Activated T-helper 2 cell treated with anti-CD3 and anti-CD28 coated beads, Interferon-gamma antibody, Interleukin-2, Interleukin-4, amounts not matched to agents 10 μg/mL and 5 μg/mL and 100 μg/mL, durations not matched to agents 14 hours and 24 hours and 36 hours (primary cell): ENCODE measurements at places on chromosomes 1 and 21. TPM values are rescaled to one million over a fixed set of nuclear protein-coding genes. Genes with fewer than 3 reads are reported as not detected.

DNA sequence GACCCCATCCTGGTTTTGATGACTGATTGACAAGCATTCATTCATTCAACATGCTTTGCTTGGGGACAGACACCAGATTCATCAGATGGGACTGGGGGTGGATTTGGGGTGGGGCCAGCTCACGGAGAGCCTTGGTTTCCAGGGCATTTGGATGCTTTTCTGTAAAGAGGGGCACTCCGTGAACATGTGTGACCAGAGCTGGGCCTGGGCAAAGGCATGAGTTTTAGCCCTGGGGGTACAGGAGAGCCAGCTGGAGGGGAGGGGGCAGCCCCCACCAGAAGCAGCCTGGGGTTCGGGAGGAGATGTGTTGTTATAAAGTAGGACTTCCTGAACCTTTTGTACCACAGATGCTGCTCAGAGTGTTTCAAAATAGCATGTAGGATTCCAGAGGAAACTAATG, 99.7 kb downstream of the RIPK4 start:
- H3K4me3 ChIP-seq: no peak overlapping the region
- no peak overlapping the region for H3K27ac ChIP-seq
- H3K36me3 ChIP-seq: no peaks in the 10 kb centered on the region
- H3K4me1 ChIP-seq: peaks cover 5% of the 10 kb centered on the region
- no peak for DNase-seq
- no peaks in the 10 kb centered on the region for H3K27me3 ChIP-seq

GRCh38 chr1:53476579-53476978, 17.4 kb downstream of the DMRTB1 start:
- H3K27ac ChIP-seq: no peak overlapping the region
- H3K4me1 ChIP-seq: no peaks in the 10 kb centered on the region
- no peaks in the 10 kb centered on the region for H3K27me3 ChIP-seq

GRCh38 chr1:24149866-24150233, 6.9 kb upstream of the IL22RA1 start:
- H3K27me3 ChIP-seq: peaks cover 20% of the 10 kb centered on the region
- no peaks in the 10 kb centered on the region for H3K36me3 ChIP-seq
- no peak overlapping the region for H3K27ac ChIP-seq
- DNase-seq: no peak
- no peak overlapping the region for H3K4me3 ChIP-seq

DNA sequence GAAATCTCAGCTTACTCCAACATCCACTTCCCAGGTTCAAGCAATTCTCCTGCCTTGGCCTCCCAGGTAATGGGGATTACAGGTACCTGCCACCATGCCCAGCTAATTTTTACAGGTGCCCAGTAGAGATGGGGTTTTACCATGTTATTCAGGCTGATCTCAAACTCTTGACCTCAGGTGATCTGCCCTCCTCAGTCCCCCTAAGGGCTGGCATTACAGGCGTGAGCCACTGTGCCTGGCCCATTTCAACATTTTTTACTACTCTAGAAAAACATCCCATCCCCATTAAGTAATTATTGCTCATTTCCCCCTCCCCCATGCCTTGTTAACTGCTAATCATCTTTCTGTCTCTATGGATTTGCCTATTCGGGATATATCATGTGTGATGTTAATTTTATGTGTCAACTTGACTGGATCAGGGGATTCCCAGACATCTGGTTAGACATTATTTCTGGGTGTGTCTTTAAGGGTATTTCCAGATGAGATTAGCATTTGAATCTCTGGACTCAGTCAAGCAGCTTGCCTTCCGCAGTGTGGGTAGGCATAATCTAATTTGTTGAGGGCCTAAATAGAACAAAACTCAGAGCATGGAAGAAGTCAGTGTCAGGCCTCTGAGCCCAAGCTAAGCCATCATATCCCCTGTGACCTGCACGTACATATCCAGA, 33.0 kb upstream of the ZBTB8B start:
- no peak overlapping the region for H3K4me3 ChIP-seq
- H3K4me1 ChIP-seq: no peaks in the 10 kb centered on the region
- H3K36me3 ChIP-seq: no peaks in the 10 kb centered on the region
- no peak for DNase-seq
- peaks cover 50% of the 10 kb centered on the region for H3K27me3 ChIP-seq

DNA sequence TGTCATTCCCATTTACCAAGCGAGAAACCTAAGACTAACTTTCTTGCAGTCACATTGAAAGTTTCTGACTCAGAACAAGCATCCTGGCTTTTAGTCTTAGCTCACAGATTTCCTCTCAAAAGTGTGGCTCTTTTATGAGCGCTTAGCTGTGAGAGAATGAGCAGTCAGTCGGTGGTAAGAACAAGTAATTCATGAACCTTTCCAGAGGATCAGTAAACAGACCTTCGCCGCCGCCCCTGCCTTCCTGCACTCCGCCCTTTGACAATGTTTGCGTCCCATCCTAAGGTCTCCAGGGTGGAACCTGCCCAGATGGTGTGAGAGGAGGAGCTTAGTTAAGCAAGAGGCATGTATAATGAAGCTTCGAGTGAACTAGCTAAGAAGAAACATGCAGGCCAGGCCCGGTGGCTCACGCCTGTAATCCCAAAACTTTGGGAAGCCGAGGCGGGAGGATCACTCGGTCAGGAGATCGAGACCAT, 142.4 kb downstream of the GLUL start:
- DNase-seq: peak; percentile 18
- H3K27me3 ChIP-seq: peaks cover 6% of the 10 kb centered on the region
- no peaks in the 10 kb centered on the region for H3K36me3 ChIP-seq
- no peak overlapping the region for H3K4me3 ChIP-seq
- peak overlapping the region; percentile 80 for H3K27ac ChIP-seq
- H3K4me1 ChIP-seq: peaks cover 16% of the 10 kb centered on the region

DNA sequence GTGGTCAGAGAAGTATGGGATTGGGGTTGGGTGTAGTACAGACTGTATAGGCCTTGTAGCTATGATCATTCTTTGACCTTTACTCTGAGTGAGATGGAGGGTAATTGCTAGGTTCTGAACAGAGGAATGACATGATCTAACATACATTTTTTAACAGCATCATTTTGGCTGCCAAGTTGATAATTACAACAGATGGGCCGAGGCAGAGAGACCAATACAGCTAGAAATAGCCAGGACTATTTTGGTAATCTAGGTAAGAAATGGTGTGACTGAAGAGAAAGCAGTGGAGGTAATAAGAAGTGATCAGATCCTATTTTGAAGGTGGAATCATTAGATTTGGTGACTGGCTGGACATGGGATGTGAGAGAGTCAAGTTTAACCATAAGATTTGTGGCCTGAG, 43.5 kb downstream of the RPAP2 start:
- no peaks in the 10 kb centered on the region for H3K27me3 ChIP-seq
- peaks cover 42% of the 10 kb centered on the region for H3K36me3 ChIP-seq
- H3K4me1 ChIP-seq: peaks cover 9% of the 10 kb centered on the region

DNA sequence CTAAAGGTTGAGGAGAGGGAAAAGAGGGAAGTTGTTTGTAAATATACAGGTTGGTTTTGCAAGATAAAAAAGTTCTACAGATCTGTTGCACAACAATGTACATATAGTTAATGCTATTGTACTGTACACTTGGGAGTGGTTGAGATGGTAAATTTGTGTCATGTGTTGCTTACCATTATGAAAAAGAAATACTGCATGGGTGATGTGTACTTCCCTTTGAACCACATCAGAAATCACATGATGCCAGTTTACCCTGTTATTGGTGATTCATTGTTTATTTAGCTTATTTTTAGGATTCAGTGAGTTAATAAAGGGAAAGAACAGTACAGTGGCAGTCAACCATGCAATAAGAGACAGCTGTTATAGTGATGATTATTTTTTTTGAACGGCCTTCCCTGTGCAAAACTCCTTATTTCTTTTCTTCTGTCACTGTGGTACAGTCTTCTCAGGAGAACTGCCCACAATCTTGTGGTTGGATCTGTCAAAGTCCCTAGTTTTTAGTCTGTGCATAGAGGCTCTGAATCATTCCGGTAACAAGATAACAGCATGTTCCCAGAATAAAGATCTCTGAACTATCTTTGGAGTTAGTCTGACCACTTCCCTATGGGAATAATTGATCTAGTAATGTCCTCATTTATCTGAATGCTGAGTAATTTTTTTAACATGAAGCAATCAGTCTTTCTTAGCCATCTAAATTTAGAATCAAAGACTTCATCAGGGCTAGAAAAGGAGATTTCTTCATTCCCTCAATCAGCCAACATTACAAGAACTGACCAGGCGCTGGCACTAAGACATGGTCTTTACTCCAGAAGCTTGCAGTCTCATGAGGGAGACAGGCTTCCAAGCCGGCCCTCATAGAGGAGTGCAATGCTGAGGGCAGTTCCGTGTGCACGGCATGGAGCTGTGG, 84.2 kb downstream of the SH3GLB1 start:
- peaks cover 8% of the 10 kb centered on the region for H3K4me1 ChIP-seq
- DNase-seq: no peak
- H3K36me3 ChIP-seq: no peaks in the 10 kb centered on the region

DNA sequence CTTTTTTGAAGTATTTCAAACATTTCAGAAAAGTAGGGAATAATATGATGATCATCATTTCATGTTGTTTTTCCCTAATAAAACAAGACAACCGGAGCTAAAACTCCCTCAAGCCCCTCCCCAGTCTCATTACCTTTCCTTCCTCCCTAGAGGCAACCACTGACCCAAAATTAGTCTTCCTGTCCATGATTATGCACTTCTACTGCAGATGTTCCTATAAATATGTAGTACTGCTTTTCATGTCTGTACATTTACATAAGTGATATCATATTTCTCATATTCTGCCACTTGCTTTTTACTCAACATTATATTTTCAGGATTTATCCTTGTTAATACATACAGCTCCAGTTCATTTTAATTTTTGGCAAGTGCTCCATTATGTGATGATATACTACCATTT, 58.7 kb upstream of the GOLT1A start:
- no peaks in the 10 kb centered on the region for H3K36me3 ChIP-seq
- H3K4me1 ChIP-seq: no peaks in the 10 kb centered on the region
- H3K27ac ChIP-seq: no peak overlapping the region
- no peak for DNase-seq

GRCh38 chr1:100627936-100628335, 90.0 kb downstream of the GPR88 start:
- no peak overlapping the region for H3K4me3 ChIP-seq
- no peak for DNase-seq
- no peaks in the 10 kb centered on the region for H3K36me3 ChIP-seq

GRCh38 chr1:197415221-197415620, 147.2 kb downstream of the CRB1 start:
- no peaks in the 10 kb centered on the region for H3K36me3 ChIP-seq
- peaks cover 10% of the 10 kb centered on the region for H3K27me3 ChIP-seq
- no peak for DNase-seq
- H3K27ac ChIP-seq: no peak overlapping the region

DNA sequence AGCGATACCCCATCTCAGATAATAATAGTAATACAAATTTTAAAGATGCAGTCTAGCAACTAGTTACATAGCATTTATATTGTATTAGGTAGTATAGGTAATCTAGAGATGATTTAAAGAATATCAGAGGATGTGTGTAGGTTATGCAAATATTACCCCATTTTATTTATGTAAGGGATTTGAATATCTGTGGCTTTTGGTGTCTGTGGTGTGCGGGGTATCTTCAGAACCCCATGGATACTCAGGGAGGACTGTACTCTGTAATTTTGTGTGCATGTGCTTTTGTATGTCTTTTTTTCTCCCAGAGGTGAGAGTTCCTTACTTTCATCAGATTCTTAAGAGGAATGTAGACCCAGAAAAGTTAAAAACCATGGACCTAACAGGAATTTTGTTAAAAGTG, 12.8 kb downstream of the RNF2 start:
- DNase-seq: no peak
- no peak overlapping the region for H3K4me3 ChIP-seq
- H3K4me1 ChIP-seq: peaks cover 10% of the 10 kb centered on the region

- H3K27me3 ChIP-seq: peaks cover 6% of the 10 kb centered on the region
- no peak overlapping the region for H3K27ac ChIP-seq
- H3K4me3 ChIP-seq: no peak overlapping the region
Observed at GRCh38 chr21:45448810-45449657, 44.1 kb downstream of the COL18A1 start.

DNA sequence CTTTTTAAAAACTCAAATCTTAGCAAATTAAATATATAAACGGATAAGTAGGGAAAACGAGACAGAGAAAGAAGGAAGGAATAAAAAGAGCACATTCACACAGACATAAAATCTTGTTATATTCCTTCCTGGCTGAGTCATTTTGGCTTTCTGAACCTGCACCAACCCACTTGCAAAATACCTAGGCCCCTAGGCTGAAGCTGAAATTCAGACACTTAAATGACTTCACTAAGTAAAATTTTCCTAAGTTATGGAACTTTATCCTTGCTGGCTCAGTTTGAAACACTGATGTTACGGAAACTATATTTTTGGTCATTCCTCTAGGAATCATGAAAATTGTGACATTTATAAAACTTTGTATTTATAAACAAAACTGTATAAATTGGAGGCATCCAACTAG, 462.8 kb upstream of the NFIA start:
- H3K4me1 ChIP-seq: no peaks in the 10 kb centered on the region
- peaks cover 2% of the 10 kb centered on the region for H3K27me3 ChIP-seq
- no peak for DNase-seq
- no peak overlapping the region for H3K4me3 ChIP-seq
- no peak overlapping the region for H3K27ac ChIP-seq

- H3K27ac ChIP-seq: no peak overlapping the region
- peaks cover 10% of the 10 kb centered on the region for H3K4me1 ChIP-seq
- H3K4me3 ChIP-seq: no peak overlapping the region
- H3K36me3 ChIP-seq: peaks cover 10% of the 10 kb centered on the region
- no peak for DNase-seq
- H3K27me3 ChIP-seq: no peaks in the 10 kb centered on the region
Observed at GRCh38 chr1:24803220-24803619, 58.0 kb downstream of the CLIC4 start.

GRCh38 chr21:35905096-35905962, 155.0 kb downstream of the SETD4 start:
- H3K36me3 ChIP-seq: no peaks in the 10 kb centered on the region
- H3K27ac ChIP-seq: no peak overlapping the region
- H3K27me3 ChIP-seq: peaks cover 11% of the 10 kb centered on the region
- H3K4me1 ChIP-seq: no peaks in the 10 kb centered on the region
- no peak for DNase-seq

- no peaks in the 10 kb centered on the region for H3K4me1 ChIP-seq
- no peak for DNase-seq
- H3K27me3 ChIP-seq: no peaks in the 10 kb centered on the region
Observed at GRCh38 chr1:33151116-33151515, 30.7 kb downstream of the TRIM62 start.

The PIGK gene
- 16.3 and 19.2 TPM in 2 replicates for total RNA-seq

The PLEKHN1 gene
- total RNA-seq: 3.7 and 4.0 TPM in 2 replicates

The DDAH1 gene
- total RNA-seq: 0.07 TPM in 1 of 2 replicates, not detected in the other

The PODN gene
- total RNA-seq: not detected in 2 replicates

The ATP1A2 gene
- total RNA-seq: not detected in 2 replicates
